ENCODE measurements at places on chromosomes 6 and 20. TPM values are rescaled to one million over a fixed set of nuclear protein-coding genes. Genes with fewer than 3 reads are reported as not detected.

DNA sequence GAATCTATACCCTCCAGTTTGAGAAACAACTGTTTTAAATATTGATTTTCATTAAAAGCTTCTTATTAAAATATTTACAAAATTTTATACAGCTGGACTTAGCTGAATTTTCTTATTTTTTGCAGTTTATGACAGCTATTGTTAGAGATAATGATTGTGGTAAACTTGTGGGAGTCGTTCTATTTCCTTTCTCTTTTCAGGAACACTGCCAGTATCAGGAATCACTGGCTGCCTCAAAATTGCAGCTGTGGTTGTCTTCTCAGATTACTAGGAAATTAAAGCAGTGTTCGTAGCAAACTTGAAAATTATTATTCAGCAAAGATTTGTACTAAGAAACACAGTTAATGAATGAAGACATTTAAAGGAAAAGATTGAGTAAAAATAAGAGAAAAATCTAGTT lies 311.0 kb downstream of the CENPW start:
- H3K4me3 ChIP-seq, result no peak overlapping the region
- H3K36me3 ChIP-seq, result no peaks in the 10 kb centered on the region
- no peak overlapping the region for H3K27ac ChIP-seq
- DNase-seq, result peak; percentile 16

DNA sequence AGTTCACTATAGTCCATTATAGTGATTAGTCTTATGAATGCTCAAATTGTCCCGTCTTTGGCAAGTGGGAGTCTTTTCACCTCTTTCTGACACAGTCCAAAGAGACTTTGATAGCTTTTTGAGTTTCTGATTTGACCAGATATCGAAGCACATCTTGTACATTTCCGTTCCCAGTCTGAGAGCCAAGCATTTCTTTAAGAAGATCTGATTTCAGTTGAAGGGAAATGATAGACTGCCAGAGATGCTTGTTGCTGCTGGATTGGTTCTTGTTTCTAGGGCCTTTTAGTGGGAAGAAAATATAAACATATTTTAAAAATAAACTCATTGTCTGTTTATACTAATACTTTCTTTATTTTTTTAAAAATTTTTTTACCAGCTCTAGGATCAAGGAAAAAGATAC lies 54.1 kb upstream of the IER3 start:
- DNase-seq, result no peak
- H3K4me3 ChIP-seq, result no peak overlapping the region
- H3K27me3 ChIP-seq, result no peaks in the 10 kb centered on the region
- H3K27ac ChIP-seq, result no peak overlapping the region
- no peaks in the 10 kb centered on the region for H3K36me3 ChIP-seq
- H3K4me1 ChIP-seq, result peaks cover 10% of the 10 kb centered on the region

DNA sequence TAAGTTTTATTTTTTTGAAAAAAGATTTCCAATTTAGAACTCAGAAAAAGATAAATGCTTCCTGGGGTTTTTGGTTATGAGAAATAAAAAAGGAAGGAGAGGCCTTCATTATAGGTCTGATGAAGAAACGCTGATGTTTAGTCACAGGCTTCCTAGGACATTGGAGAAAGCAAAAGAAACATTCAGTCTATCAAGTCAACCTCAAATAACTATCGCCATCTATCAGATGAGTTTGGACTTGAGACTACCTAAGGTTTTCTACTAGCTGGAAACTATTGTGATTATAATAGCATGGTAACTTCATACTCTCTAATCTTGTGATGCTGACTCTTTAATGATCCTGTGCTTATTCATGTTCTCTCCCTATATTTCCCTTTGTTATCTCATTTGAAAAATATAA lies 171.3 kb downstream of the TPBG start:
- no peak for DNase-seq
- no peak overlapping the region for H3K27ac ChIP-seq
- no peak overlapping the region for H3K4me3 ChIP-seq
- H3K4me1 ChIP-seq, result no peaks in the 10 kb centered on the region

- no peaks in the 10 kb centered on the region for H3K4me1 ChIP-seq
- H3K4me3 ChIP-seq, result no peak overlapping the region
- peak overlapping the region; percentile 70 for H3K27ac ChIP-seq
- H3K27me3 ChIP-seq, result no peaks in the 10 kb centered on the region
Observed at GRCh38 chr6:112289038-112289566, 34.7 kb upstream of the LAMA4 start.

RNF144B gene
- total RNA-seq, result 81.7 TPM

DNA sequence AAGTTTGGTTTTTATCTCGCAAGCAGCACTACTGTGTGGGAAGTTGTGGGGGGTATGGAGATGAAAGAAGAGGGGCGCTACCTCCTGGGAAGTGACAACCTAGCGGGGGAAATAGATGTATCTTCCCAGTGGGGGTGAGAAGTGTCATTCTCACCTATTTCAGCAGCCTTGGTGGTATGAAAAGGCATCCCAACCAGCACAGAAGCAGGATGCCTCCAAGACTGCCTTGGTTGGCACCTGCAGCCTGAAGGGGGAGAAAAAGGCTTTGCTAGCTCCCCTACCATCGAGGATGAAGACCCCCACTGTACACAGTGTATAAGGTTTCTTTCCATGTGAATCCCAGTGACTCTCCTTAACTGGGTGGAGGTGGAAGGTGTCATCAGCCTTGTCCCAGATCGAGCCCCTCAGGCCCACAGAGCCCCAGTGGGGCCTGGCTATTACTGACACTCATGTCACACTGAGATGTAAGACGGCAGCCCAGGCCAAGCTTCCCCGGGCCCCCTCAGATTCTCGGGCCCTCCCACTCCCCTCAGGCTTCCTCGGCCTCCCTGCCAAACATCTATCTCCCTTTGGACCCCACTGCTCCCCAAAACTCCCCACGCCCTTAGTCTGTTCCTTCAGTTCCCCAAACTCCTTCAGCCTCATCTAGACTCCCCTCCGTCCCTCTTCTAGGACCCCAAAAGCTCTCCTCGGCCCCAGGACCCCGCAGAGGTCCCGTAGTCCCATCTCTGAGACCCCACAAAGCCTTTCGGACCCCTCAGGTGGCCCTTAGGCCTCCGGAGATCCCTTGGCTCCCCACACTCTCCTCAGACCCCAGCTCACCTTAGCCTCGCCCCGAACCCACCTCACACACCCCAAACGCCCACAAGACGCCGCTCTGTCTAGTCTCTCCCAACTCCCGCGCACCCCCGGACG lies 688 bp downstream of the COMMD7 start:
- no peaks in the 10 kb centered on the region for H3K36me3 ChIP-seq
- peak overlapping the region; percentile 88 for H3K4me3 ChIP-seq
- H3K4me1 ChIP-seq, result peaks cover 42% of the 10 kb centered on the region
- no peak for DNase-seq
- H3K27ac ChIP-seq, result peak overlapping the region; percentile 90
- no peaks in the 10 kb centered on the region for H3K27me3 ChIP-seq

- no peak overlapping the region for H3K27ac ChIP-seq
- no peaks in the 10 kb centered on the region for H3K27me3 ChIP-seq
- no peaks in the 10 kb centered on the region for H3K36me3 ChIP-seq
- H3K4me3 ChIP-seq, result no peak overlapping the region
- no peaks in the 10 kb centered on the region for H3K4me1 ChIP-seq
Observed at GRCh38 chr20:23870461-23870860, 9.1 kb downstream of the CST5 start.

CTSZ gene
- total RNA-seq, result 35.3 TPM

HLA-F gene
- 110 TPM for total RNA-seq

- no peaks in the 10 kb centered on the region for H3K4me1 ChIP-seq
- H3K36me3 ChIP-seq, result no peaks in the 10 kb centered on the region
- H3K27me3 ChIP-seq, result no peaks in the 10 kb centered on the region
Observed at GRCh38 chr20:23132293-23132929, 46.3 kb upstream of the CD93 start.

FAM217A gene
- not detected for total RNA-seq

DNA sequence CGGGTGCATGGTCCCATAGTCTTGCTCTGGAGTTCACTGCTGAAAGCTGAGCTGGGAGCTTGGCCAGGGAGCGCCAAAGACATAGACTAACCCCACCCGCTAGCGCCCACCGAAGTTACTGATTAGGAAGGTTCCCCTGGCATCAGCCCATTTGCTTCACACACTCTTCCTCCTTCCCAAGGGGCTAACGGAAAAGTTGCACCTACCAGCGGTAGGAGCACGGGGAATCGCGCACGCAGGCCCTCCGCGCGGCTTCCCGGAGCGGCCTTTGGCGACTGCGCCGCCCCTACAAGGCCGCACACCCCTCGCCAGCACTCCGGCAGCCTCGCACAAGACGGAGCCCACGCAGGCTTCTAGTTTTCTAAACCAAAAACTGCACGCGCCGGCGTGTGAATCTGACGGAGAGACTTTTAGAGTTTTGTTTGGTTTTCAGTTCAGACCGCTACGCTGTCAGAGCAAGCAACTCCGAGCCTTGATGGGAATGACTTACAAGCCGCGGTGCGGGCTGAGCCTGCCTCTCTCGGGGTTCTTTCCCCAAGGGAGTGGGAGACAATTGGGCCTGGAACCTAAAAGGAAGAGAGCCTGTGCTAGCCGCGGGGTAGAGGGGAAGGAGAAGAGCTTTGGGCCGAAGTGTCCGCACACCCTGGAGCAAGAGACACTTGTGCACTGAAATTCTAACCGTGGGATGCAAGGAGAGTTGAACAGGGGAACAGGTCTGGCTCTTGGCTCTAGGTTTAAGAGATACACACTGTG lies 891 bp upstream of the POU3F2 start:
- no peak overlapping the region for H3K27ac ChIP-seq
- H3K4me1 ChIP-seq, result peaks cover 67% of the 10 kb centered on the region
- H3K36me3 ChIP-seq, result no peaks in the 10 kb centered on the region
- H3K4me3 ChIP-seq, result peak overlapping the region; percentile 68

GRCh38 chr20:54345301-54345724 lies 130.1 kb upstream of the DOK5 start:
- peaks cover 16% of the 10 kb centered on the region for H3K4me1 ChIP-seq
- no peaks in the 10 kb centered on the region for H3K27me3 ChIP-seq
- peak overlapping the region; percentile 6 for H3K27ac ChIP-seq
- H3K4me3 ChIP-seq, result no peak overlapping the region
- no peak for DNase-seq
- no peaks in the 10 kb centered on the region for H3K36me3 ChIP-seq

PLA2G7 gene
- not detected for total RNA-seq

- H3K36me3 ChIP-seq, result no peaks in the 10 kb centered on the region
- DNase-seq, result no peak
- H3K27me3 ChIP-seq, result no peaks in the 10 kb centered on the region
- H3K27ac ChIP-seq, result no peak overlapping the region
Observed at GRCh38 chr6:121880831-121881230, 445.4 kb downstream of the GJA1 start.

CALHM6 gene
- total RNA-seq, result not detected

GRCh38 chr20:35823937-35824336 lies 52.1 kb downstream of the PHF20 start:
- no peaks in the 10 kb centered on the region for H3K27me3 ChIP-seq
- H3K36me3 ChIP-seq, result peaks cover 9% of the 10 kb centered on the region
- no peak for DNase-seq
- H3K27ac ChIP-seq, result no peak overlapping the region

DNA sequence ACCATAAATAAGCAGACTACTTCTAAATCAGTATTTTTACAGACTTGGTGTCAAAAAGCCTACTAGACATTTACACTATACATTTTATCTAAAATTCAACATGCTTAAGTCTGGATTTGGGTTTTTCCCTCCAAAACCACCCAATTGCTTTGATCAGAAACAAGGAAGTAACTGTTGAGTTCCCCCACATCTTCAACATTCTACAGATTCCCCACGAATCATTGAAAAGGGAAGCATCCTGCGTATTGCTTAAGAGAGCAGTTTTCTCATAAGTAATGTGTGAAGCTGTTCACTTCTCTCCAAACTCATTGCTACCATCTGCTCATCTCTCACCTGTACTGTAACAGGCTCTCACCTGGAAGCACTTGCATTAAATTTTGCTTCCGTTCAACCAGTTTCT lies 36.4 kb upstream of the RNF144B start:
- H3K27me3 ChIP-seq, result no peaks in the 10 kb centered on the region
- DNase-seq, result no peak
- no peaks in the 10 kb centered on the region for H3K36me3 ChIP-seq

- H3K27ac ChIP-seq, result no peak overlapping the region
- H3K27me3 ChIP-seq, result no peaks in the 10 kb centered on the region
- H3K4me1 ChIP-seq, result no peaks in the 10 kb centered on the region
- no peak for DNase-seq
- no peak overlapping the region for H3K4me3 ChIP-seq
- H3K36me3 ChIP-seq, result no peaks in the 10 kb centered on the region
Observed at GRCh38 chr6:167208819-167209576, 51.2 kb upstream of the GPR31 start.

GRCh38 chr20:35171753-35172433 lies at the start of gene PROCR:
TSS of gene PROCR (plus strand) at chr20:35172072. CDS start at chr20:35172155, 83 bp downstream.
- peak; percentile 72 for DNase-seq
- peak within 1 kb of the TSS; percentile 76 for H3K27ac ChIP-seq
- no peaks in the 10 kb centered on the region for H3K27me3 ChIP-seq
- H3K4me1 ChIP-seq, result peaks cover 29% of the 10 kb centered on the region
- H3K4me3 ChIP-seq, result peak within 1 kb of the TSS; percentile 48
- peaks cover 11% of the 10 kb centered on the region for H3K36me3 ChIP-seq

DNA sequence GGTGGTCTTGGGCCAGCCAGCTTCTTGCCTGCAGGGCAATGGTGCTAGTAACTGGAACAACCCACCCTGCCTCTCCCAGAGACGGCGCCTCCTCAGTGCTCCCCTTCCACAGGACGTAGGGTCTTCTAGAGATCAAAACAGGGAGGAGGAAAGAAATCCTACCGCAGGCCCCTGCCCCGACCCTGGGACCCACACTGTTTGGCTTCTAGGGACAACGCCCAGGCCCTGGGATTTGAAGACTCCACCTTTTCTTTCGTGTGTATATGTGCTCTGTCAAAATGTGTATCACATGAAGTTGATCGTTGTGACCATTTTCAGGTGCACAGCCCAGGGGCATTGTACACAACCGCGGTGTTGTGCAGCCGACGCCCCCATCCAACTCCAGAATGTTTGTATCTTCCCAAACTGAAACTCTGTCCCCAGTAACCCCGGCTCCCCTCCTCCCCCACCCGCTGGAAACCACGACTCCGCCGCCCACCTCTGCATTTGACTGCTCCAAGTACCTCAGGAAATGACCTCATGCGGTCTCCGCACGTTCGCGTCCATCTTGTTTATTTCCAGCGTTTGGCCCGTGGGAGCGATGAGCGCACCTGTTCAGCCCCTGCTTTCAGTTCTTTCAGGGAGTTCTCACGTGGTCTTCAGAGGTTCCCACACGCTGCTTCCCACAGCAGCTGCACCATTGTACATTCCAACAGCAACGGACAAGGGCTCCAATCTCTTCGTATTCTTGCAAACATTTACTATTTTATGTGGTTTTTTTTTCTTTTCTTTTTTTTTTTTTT lies 3.4 kb upstream of the BHLHE23 start:
- peak overlapping the region; percentile 31 for H3K4me3 ChIP-seq
- H3K27me3 ChIP-seq, result peaks cover 100% of the 10 kb centered on the region
- H3K27ac ChIP-seq, result no peak overlapping the region
- DNase-seq, result peak; percentile 70
- no peaks in the 10 kb centered on the region for H3K36me3 ChIP-seq

PRRT1 gene
- 0.18 TPM for total RNA-seq

ZNF831 gene
- 1.3 TPM for total RNA-seq

All from stomach (tissue), 19 donors.